ENCODE measurements at places on chromosomes 7 and 10. TPM values are rescaled to one million over a fixed set of nuclear protein-coding genes. Genes with fewer than 3 reads are reported as not detected.
A peak's percentile ranks its signal among the peaks of the same experiment; 100 is the strongest.

Gene GBX1
- polyA plus RNA-seq, result 3.1 TPM

Gene GNGT1
- polyA plus RNA-seq, result not detected

Gene AUTS2
- polyA plus RNA-seq, result 80.7 TPM

Gene SLC18A3
- not detected for polyA plus RNA-seq

Gene DNAJC1
- 10.8 TPM for polyA plus RNA-seq

GRCh38 chr10:17200912-17201793 lies at the start of gene TRDMT1:
TSS of gene TRDMT1 (minus strand) at chr10:17201672. CDS start at chr10:17201634, 38 bp downstream.
- DNase-seq, result peak; percentile 78

DNA sequence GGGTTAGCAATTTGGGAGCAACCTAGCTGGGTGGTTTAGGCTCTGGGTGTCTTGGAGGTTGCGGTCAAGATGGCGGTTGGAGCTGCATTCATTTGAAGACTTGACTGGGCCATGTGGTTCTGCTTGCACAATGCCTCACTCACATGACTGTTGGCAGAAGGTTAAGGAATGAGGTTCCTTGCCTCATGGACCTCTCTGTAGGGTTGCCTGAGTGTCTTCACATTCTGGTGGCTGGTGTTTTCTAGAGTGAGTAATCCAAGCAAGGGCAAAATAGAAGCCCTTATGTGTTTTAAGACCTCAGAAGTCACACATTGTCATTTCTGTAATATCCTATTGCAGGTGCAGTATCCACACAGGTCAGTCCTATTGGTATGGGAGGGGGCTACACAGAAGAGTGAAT lies 52.0 kb downstream of the CDK14 start:
- no peak for DNase-seq

GRCh38 chr7:151076863-151077704 lies 3.5 kb downstream of the FASTK start:
- DNase-seq, result no peak

DNA sequence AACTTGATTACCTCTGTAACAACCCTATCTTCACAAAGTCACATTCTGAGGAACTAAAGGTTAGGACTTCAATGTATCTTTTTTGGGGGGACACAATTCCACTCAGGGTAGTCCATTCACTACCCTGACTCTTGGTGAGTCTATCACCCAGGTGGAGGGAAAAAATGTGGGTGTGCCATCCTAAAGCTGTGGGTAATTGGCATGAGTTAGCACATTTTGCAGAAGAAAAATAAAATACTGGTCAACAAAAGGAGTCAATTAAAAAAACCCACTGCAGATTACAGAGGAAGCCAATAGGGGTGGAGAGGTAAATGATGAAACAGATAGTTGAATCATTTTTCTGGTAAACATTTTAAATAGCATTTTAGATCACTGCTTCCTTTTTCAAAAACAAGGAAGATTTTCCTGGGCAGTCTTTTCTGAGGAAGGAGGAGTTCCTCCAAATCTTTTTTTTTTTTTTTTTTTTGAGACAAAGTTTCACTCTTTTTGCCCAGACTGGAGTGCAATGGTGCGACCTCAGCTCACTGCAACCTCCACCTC lies 5.1 kb upstream of the BLVRA start:
- DNase-seq, result no peak

DNA sequence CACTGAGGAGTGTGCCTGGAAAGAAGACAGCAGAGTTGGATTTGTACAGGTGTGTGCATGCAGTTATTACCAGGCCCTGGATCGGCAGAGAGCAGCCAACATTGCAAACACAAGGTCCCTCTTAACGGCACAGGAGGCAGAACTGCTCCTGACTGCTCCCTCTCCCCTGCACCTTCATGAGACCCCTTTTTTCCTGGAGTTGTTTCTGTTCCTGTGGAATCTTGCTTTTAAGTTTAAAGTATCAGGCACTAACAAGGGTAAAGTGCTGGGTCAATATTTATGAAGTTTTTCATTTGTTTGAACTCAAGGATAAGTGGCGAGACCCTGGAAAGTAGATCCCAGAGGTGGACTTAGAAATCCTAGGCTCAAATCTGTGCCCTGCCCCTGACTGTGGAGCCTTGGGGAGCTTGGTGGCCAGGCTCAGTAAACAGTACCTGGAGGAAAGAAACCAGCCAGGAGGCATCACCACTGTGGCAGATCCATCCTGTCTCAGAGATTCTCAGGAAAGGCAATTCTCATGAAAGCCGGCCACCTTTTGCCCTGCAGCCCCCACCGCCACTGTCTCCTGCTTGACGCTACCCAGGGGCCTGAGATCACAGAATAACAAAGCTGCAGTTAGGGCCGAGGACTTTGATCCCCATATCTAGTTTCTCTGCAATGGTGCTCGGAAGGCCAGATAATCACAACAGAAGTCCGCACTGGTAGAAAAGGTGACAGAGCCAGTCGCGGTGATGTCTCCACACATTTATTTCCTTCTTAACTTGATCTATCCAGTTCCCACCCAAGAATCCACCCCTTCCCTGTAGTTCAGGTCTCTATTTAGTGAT lies 36.7 kb downstream of the DDC start:
- no peak for DNase-seq

DNA sequence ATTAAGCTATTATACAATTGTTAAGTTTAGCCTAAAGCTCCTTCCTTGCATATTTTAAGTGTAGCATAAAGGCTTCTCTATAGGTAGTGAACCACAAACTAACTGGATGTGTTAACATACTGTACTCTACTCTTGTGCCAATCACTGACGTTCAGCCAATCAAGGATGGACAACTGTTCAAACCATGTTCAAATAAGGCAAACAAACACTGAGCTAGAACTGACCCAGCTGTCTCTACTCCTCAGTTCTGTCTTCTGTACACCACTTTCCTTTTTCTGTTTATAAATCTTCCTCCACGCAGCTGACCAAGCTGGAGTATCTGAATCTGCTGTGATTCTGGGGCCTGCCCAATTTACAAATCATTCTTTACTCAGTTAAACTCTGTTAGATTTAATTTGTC lies 188.7 kb upstream of the MBL2 start:
- DNase-seq, result no peak
